Left lung (tissue), 14 donors: ENCODE measurements at places on chromosomes 6 and 20. TPM values are rescaled to one million over a fixed set of nuclear protein-coding genes. Genes with fewer than 3 reads are reported as not detected.

Gene C20orf204
- 0.86 TPM for polyA plus RNA-seq

Gene CALHM6
- polyA plus RNA-seq, result 6.7 TPM

Gene RAD21L1
- not detected for polyA plus RNA-seq

Gene ATP5F1E
- 177 TPM for polyA plus RNA-seq

Gene BAK1
- 19.3 TPM for polyA plus RNA-seq

Gene SCGN
- polyA plus RNA-seq, result 1.5 TPM

Gene GNMT
- 0.97 TPM for polyA plus RNA-seq

Gene OR2H1
- not detected for polyA plus RNA-seq

Gene TNFRSF21
- 15.2 TPM for polyA plus RNA-seq

GRCh38 chr6:56515081-56515905 is 127.4 kb downstream of the DST start:
- no peak for DNase-seq

DNA sequence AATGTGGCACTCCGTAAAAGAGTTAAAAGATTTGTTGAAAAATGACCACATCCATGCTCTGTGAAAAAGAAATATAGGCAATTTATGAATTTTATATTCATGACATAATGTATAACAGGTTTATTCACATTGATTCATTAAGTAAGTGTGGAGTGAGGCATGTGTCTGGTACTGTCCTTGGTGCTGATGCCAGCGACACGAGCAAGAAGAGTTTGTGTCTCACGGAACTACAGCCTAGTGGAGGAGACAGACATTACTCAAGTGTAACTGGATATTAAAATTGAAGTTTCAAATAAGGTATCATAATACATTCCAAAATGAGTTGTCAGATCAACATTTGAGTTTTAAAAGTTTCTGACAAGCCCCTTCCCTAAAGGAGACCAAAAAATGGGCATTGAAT is 158.2 kb upstream of the PRND start:
- DNase-seq, result no peak

- peak; percentile 76 for DNase-seq
Measured at GRCh38 chr6:24910331-24910960, 25.3 kb downstream of the RIPOR2 start.

DNA sequence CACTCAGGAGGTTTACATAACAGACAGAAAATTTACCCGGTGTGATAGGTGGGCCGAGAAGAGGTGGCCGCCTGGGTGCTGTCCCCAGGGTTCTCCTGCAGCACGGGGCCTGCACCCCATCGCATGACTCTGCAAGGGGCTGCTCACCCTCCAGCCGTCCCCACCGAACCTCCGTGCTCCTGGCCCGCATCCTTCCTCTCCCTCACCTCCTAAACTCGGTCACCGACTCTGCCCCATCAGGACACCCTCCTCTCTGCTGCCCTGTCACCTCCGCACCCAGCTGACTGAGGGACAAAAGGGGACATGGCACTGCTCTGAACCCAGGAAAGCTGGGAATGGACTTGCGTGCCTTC is 147.6 kb downstream of the SYNDIG1 start:
- DNase-seq, result no peak

GRCh38 chr6:141992109-141992508 is 140.6 kb upstream of the GJE1 start:
- no peak for DNase-seq

GRCh38 chr20:36819659-36820058 is 46.1 kb upstream of the DSN1 start:
- no peak for DNase-seq

GRCh38 chr6:49813248-49813647 is 26.2 kb upstream of the PGK2 start:
- no peak for DNase-seq

- DNase-seq, result no peak
Measured at GRCh38 chr6:103854059-103854458, 1005.7 kb downstream of the HACE1 start.

GRCh38 chr20:884983-885952 is 30.9 kb downstream of the ANGPT4 start:
- DNase-seq, result peak; percentile 43

GRCh38 chr6:129865013-129865412 is 3.9 kb upstream of the TMEM244 start:
- no peak for DNase-seq

GRCh38 chr20:53419693-53420460 is 173.8 kb downstream of the ZNF217 start:
- no peak for DNase-seq

DNA sequence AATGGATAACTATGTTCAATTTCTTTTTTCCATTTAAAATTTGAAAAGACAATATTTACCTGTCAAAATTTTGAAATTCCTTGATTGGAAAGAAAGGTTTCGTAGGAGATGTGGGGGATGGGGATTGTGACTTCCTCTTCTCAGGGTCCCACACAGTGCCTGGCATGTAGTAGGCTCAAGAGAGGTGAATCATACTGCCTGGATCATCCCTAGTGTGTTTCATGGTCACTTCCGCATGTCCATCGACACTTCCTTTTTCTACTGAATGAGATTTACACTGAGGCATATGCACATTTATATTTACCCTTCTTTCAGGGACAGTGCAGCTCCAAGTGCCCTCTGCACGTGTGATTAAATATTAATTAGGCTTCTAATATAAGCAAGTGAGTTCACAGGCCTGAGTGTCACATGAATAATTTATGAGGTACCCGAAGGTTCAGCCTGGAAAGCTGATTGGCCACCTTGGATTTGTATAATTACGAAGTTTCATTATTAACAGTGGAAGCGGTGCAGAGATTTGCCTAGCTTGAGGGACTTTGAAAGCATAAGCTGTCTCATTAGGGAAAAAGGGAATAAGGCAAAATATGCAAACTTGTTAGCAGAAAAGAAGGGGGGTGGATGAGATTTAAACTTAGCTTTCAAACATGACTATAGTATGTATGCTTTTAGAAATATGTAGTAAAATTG is 177.5 kb upstream of the MMS22L start:
- DNase-seq, result no peak

- DNase-seq, result no peak
Measured at GRCh38 chr20:32912688-32913087, 54.0 kb downstream of the EFCAB8 start.

DNA sequence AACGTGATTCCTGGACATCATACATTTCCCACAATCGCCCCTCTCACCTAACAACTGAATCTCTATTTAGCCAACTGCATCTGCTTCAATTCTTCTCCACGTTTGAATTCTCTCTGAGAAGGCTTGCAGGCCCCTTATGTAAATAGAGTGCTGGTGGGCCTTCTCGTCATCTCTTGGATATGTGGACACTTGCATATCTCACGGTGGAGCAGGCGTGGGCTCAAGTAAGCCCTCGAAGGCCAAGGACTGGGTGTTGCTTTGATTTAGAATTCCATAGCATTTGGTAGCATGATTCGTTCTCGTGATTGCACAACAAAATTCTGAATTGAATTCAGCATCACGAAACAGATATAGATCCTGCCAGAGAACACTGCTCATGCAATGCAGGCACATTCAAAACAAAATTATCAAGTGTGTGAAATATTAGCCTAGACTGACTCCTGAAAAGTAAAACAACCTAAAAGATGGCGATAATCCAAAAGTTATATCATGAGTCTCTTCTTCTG is 613.6 kb downstream of the TFAP2A start:
- DNase-seq, result peak; percentile 6

- no peak for DNase-seq
Measured at GRCh38 chr20:32278199-32278643, 770 bp downstream of the KIF3B start.

DNA sequence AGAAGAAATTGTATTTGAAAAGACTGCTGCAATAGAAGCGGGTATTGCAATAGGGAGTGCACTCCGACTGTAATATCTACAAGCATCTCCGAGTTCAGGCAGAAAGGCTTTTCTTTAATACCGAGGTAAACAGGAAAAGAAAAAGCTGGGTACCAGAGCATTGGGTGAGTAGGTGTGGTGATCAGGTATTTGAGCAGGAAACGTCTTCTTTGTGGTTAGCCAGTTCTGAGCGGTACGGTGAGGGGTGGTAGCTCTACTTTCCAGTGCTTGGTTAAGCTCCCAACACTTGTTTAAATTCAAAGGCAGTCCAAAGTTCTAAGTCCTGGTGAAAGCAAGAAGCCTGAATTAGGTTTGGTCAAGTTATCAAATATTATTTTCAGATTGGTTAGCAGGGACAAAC is 404.1 kb downstream of the LMBRD1 start:
- DNase-seq, result no peak

DNA sequence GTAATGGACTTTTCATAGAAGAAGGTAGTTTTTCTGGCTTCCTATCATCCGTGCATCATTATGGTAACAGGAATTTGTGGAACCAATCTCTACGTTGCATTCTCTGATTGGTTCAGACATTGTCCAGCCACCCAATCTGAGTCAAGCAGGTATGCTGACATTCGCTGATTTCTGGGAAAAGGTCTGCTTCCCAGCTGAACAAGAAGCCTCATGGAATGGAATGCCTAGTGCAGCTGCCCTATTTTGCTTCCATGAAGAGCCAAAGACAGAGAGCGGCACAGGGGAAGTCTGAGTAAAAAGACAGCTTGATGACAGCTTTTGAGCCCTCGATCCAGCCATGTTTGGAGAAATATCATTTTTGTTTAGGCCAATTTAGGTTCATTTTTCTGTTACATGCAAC is 38.5 kb upstream of the TXLNB start:
- DNase-seq, result no peak

- no peak for DNase-seq
Measured at GRCh38 chr20:20367575-20368417, at the start of gene INSM1. Gene INSM1, plus strand, starts transcription at chr20:20368104. Its CDS starts 164 bp downstream, at chr20:20368268.

DNA sequence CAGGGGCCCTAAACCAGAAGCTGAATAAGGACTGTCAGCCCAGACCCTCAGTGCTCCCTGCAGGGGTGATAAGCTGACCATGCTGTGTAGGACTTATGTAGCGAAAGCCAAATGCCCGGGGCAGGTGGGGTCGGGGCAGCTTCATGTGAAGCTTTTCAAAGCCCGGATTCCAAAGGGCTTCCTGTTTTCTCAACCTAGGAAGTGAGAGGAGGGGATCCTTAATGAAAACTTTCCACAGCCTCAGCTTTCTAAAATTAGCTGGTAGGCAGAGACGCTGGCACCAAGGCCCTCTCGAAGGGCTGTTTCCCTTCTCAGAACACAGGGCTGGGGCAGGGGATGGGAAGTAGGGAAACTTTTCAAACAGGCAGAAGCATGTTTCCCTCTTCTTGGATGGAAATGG is 148.9 kb downstream of the NFATC2 start:
- DNase-seq, result no peak

- DNase-seq, result no peak
Measured at GRCh38 chr6:117309069-117309468, 43.7 kb downstream of the VGLL2 start.

DNA sequence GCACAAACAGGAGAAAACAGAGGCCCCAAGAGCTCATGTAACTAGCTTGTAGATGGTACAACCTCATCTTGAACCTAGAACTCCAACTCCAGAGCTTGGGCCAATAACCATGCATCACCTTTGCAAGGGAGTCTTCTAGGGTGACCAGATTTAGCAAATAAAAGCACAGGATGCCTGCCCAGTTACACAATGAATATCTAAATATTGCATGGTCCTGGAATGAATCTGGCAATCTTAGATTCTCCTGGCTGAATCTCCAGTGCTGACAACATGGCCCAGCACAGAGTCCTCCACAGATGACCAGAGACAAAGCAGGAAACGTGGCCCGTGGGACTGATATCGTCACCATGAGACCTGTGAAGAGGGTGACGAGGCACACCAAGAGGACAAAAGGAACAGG is 494.1 kb downstream of the PREX1 start:
- no peak for DNase-seq

DNA sequence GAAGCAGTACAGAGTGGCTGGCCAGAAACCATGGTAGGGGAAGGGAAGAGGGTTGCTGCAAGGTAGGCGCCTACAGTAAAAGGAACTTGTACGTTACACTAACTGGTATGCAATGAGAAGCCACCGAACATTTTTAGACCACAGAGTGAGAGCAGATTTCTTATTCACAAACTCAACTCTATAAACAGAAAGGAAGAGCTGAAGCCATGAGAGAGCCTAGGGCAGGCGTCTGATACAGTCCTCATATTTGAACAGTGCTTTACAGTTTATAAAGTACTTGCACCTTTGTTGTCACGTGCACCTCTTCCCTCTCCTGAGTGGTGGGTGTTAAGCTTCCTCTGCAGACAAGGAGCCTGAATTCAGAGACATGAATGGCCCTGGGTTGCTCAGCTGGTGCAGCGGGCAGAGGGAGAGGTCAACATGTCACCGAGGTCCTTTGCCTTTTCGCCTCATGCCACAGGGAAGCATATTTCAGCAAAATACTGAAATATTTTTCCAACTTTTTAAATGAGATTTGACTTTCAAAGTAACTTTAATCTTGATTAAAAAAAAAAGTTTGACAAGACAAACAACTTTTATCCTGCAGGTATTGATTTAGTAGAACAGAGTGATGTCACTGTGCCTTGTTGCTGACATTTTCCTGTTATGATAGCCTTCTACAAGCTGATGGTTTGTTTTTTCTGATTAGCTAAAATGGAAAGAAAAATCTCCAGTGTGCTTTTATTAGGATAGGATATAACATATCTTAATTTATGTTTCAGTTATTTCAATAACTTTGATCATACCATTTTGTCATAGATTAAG is 23.8 kb downstream of the UST start:
- DNase-seq, result no peak

GRCh38 chr6:21596949-21597682 is 3.6 kb downstream of the SOX4 start:
- no peak for DNase-seq

- no peak for DNase-seq
Measured at GRCh38 chr20:9066191-9066590, 2.7 kb upstream of the PLCB4 start.

DNA sequence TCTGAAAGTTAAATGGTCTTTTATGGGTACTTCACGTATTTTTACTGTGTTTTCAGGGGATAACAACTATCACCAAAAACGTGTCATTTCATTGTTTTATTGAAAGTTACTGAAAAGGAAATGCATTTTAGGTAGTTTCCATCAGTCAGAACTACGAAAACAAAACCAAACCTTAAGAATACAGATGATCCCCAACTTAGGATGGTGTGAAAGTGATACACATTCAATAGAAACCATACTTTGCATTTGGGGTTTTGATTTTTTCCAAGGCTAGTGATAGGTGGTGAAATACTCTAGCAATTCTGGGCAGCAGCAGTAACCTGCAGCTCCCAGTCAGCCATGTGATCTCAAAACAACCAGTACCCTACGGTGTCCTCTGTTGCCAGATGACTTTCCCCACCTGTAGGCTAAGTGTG is 25.9 kb upstream of the EFHC1 start:
- DNase-seq, result no peak

DNA sequence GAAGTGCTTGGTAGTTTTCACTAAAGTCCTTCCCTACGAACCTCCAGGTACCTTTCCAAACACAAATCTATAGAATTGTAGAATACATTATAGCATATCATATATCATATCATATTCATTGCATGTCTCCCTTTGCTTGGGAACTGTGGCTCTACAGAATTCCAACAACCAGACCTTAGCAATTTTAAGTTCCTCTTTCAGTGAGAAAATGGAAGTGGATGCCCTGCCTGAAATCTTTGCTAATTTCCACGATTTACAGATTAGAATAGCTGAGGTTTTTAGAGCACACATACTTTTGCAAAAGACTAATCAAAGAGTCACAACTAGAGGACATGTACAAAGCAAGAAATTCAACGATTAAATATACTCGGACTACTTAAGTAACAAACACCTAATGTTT is 78.6 kb downstream of the TNFRSF21 start:
- DNase-seq, result no peak

- no peak for DNase-seq
Measured at GRCh38 chr6:44353336-44353735, 10.9 kb downstream of the SPATS1 start.

GRCh38 chr6:111710439-111710838 is 104.8 kb upstream of the TRAF3IP2 start:
- DNase-seq, result no peak

- DNase-seq, result no peak
Measured at GRCh38 chr20:7347409-7347808, 579.9 kb downstream of the BMP2 start.

- DNase-seq, result no peak
Measured at GRCh38 chr6:69624944-69625343, 171.9 kb downstream of the LMBRD1 start.
